Activated effector memory CD4-positive, alpha-beta T cell treated with anti-CD3 and anti-CD28 coated beads, Interleukin-2, amount 50 U/mL, for 16 hours (primary cell): ENCODE measurements at places on chromosomes 1 and 21.

DNA sequence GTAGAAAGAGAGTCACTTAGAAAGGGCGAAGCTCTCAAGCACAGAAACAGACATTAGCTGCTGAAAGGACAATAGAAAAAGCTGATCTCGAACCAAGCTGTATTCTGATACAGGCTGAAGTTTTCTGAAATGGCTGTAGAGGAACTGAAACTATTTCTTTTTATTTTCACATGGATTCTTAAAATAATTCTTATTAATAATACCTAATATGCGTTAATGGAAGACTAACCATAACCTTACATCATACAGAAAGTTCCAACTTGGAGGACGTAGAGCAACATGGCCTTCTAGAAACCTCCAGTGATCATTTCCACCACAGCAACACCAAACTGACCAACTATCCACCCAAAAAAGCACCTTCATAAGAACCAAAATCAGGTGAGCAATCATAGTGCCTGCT is 52.8 kb upstream of the ACADM start:
- no peak for DNase-seq

DNA sequence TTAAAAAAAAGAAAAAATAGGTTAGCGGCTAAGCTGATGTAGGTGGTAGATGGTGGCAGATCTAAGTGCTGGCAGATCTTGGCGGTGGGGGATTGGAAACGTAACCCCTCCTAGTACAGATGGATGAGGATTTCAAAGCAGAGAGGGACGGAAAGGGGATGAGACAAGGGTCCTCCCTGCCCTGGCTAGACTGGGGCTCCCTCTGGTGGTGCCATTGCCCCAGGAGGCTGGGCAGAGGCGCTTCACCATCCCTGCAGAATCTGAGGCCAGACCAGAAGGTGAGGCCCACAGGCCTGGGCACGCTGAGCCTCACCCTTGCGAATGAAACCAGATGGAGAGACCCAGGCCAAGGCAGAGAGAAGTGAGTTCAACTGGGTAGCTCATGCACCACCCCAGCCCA is 7.0 kb upstream of the PLEKHA6 start:
- no peak for DNase-seq

- DNase-seq: no peak
Measured at GRCh38 chr1:229567109-229567868, 8.8 kb upstream of the ABCB10 start.

DNA sequence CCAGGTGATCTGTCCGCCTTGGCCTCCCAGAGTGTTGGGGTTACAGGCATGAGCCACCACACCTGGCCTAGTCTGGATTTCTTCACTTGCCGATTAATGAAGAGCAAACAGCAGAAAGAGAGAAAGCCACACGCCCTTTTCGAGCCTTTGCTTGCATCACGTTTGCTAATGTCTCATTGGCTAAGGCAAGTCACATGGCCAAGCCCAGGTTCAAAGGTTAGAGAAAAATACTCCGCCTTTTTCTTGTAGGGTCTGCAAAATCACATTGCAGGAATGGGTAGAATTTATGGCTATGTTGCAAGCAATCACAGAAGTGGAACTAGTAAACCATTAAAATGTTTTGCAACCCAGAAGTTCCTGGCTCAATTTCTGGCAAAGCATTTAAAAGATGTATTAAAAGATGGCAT is 26.8 kb upstream of the BACH1 start:
- DNase-seq: no peak

DNA sequence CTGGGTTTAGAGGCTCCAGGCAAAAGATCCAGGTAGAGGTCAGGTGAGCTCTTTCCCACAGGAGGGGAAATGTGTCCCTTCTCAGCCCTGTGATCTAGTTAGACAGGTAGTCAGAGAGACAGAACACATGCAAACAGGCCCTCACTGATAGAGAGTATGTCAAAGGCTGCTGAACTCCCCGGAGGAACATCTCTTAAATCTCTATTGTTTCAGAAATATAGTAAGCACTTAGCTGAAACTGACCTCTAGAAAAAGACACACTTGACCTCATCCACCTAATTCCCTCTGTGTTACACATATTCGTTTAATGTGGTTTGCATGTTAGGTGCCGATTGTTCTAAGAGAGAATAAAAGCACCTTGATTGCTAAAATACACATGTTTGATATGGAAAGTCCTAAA is 23.3 kb downstream of the SUSD4 start:
- no peak for DNase-seq

- DNase-seq: no peak
Measured at GRCh38 chr1:115262886-115263285, 75.2 kb downstream of the NGF start.

DNA sequence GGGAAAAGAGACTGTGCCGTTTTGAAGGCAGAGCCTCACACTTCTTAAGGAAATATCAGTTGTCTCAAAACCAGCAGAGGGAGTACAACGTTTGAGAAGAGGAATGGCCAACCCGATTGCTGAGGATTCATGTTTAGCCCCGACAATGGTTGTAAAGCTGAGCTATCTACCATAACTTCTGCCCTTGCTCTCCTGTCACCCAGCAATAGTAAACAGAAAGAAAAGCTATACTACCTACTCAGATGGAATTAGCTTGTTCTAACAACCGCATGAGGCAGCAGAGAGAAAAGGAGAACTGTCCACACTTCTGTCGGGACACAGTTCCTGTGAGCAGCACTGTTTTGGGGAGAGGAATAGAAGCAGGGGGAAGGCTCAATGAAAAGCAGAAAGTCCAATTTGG is 91.2 kb downstream of the SLC45A1 start:
- DNase-seq: no peak
